ENCODE measurements at places on chromosomes 11 and 22.

GRCh38 chr22:49885281-49885680, 31.6 kb downstream of the ZBED4 start:
- no peak for DNase-seq

GRCh38 chr22:21972293-21972779, 10.3 kb downstream of the TOP3B start:
- no peak for DNase-seq

DNA sequence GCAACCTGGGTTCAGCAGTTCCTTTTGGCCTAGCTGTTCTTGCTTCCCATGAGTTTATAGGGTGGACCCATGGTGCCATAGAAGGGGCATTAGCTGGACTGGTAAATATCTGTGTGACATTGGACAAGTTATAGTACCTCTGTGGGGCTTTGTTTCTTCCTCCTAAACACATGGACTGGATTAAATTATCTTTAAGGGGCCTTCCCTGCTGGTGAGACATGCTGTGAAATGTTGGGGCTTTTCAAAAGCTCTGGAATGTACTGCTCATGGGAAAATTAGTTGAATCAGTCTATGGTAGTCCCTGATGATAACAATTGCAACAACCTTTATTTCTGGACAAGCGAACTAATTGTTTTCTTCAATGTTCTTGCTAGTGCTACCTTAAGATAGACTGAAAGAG, 276.2 kb downstream of the BLID start:
- DNase-seq, result no peak

GRCh38 chr22:21622011-21622918, 7.6 kb downstream of the YDJC start:
- no peak for DNase-seq

- DNase-seq, result no peak
Measured at GRCh38 chr11:10476927-10477689, 22.0 kb downstream of the AMPD3 start.

GRCh38 chr22:41819257-41819656, 13.6 kb upstream of the SREBF2 start:
- DNase-seq, result no peak

DNA sequence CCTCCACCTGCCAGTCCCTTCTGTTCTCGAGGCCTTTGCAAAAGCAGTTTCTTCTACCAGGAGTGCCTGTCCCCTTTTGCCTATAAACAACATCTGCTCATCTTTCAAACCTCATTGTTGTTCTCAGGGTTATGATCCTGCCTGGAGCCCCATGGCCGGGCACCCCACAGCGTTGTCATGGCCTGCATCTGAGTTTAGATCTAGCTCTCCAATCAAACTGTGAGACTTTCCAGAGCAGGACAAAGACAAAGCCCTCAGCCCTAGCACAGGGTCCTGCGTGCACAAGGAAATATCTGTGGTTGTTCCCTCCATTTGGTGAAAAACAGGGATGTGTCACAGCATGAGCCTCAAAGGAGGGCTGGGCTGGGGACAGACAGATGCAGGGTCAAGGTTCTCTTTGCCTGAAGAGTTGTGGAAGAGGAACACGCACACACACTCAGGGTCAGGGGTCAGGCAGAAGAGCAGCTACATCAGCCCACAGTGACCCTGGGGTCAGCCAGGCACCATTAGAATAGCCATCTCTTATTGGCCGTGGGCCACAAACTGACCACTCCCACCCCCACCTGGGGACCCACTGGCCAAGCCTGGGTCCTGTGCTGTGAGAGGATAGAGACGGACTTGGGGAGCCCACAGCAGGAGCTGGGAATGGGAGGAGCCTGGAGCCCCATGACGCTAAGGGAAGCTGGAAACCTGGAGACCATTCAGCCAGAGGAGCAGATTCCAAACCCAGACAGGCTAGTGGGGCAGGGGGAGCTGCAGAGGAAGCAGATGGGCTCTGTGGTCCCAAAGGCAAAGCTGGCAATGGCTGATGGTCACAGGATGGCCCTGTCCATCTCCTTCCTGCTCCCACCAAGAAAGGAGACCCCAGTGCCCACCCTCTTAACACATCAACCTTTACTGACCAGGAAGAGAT, 99.4 kb downstream of the PDE2A start:
- DNase-seq, result no peak

GRCh38 chr11:13415201-13415600, 47.8 kb downstream of the BTBD10 start:
- DNase-seq, result no peak

- DNase-seq, result no peak
Measured at GRCh38 chr11:61647529-61647928, 32.7 kb upstream of the DAGLA start.

DNA sequence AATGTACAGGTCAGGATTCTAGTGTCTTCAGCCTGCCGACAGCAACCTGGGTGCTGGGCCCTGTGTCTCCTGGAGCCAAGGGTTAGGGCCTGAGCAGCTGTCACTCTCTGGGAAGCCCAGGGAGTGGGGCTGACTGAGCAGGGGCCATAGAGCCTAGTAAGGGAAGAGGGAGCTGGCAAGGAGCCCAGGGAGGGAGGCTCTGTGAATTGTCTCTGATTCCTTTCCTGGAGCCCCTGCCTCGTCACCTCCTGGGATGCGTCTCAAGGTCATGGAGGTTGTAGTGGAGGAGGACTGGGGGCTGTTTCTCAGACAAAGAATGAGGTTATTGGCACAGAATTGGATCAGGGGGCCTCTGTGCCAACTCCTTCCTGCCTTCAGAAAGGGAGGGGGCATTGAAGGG, 11.8 kb downstream of the SOX10 start:
- no peak for DNase-seq

- no peak for DNase-seq
Measured at GRCh38 chr11:115199481-115200069, 304.6 kb downstream of the CADM1 start.

GRCh38 chr11:130047141-130047540, 22.6 kb upstream of the APLP2 start:
- no peak for DNase-seq

- no peak for DNase-seq
Measured at GRCh38 chr11:2788168-2789071, 88.6 kb upstream of the KCNQ1OT1 start.

GRCh38 chr22:35479985-35480550, 60.6 kb upstream of the RASD2 start:
- no peak for DNase-seq

- no peak for DNase-seq
Measured at GRCh38 chr11:64834723-64835615, 9.5 kb downstream of the CDC42BPG start.

- no peak for DNase-seq
Measured at GRCh38 chr11:117466966-117467365, 139.3 kb downstream of the CEP164 start.

- DNase-seq, result no peak
Measured at GRCh38 chr11:3205261-3206155, 13.1 kb downstream of the MRGPRG start.

GRCh38 chr11:73240190-73240781, 22.2 kb downstream of the P2RY2 start:
- DNase-seq, result no peak

GRCh38 chr11:8257003-8257664, 6.5 kb downstream of the LMO1 start:
- DNase-seq, result no peak

- DNase-seq, result no peak
Measured at GRCh38 chr11:28481616-28482480, 373.7 kb downstream of the METTL15 start.

- DNase-seq, result no peak
Measured at GRCh38 chr11:79083352-79083751, 357.5 kb downstream of the TENM4 start.

DNA sequence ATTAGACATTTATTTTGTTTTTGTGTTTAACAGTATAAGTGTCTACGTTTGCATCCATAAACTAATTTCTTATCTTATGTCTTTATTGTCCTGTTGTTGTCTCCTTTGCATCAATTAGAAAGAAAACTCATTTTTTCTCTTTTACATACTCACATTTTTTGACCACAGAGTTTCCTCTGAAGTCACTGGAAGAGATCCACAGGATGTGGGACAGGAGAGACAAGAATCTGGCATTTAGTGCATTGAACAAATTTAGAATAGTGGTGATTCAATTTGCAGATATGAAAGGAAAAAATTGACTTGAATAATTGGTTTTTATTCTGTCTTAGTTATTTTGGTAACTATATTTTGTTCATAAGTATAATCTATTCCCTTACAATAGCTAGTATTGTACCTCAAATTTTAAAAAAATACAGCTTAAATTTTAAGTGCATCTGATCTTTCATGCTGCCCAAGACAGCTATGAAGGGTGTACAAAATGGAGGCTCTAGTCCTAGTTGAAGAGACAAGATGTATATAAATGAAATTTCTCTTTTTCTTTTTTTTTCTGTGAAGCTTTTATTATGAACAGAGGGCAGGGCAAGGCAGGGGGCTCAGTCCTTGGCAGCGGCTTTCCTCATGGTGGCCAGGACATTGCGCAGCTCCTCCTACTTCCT, 24.4 kb downstream of the HORMAD2 start:
- DNase-seq, result no peak

DNA sequence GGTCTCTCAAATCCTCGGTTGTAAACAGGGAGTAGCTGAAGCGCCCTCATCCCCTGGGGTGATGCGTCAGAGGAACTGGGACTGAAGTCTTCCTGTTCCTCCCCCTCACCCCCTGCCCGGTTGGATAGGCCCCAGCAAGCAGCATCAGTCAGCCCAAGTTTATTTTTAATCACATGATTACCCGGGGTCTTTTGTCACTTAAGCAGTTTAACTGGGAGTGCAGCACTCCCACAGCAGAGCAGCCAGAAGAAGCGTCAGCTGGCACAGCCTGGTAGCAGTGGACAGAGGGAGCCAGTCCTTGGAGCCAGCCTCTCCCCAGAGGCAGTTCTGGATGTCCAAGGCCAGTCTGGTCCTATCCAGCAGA, 342.1 kb downstream of the CTTN start:
- no peak for DNase-seq

- no peak for DNase-seq
Measured at GRCh38 chr11:124278261-124278660, 22.1 kb downstream of the OR8G5 start.

DNA sequence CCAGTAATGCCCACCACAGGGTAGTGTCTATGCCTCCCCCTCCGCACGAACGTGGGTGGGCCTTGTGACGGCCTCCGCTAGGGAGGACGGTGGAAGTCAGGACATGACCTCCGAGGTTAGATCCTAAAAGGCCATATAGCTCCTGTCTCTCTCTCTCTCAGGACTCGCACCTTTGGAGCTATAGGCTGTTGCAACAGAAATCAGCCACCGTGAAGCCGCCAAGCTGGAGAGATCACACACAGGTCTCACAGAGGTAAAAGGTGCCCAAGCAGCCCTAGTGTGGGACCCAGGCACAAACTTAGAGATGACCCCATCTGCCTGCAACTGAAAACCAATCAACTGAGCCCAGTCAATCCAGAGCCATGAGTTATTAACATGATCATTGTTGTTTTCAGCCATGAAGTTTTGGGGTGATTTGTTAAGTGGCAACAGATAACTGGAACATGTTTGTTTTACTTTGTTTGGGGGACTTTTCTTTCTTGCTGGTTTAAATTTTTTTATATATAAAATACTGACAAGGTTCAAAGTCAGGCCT, 7.4 kb upstream of the NAP1L4 start:
- DNase-seq, result no peak

GRCh38 chr11:61682093-61682732, 2.0 kb downstream of the DAGLA start:
- DNase-seq, result no peak

DNA sequence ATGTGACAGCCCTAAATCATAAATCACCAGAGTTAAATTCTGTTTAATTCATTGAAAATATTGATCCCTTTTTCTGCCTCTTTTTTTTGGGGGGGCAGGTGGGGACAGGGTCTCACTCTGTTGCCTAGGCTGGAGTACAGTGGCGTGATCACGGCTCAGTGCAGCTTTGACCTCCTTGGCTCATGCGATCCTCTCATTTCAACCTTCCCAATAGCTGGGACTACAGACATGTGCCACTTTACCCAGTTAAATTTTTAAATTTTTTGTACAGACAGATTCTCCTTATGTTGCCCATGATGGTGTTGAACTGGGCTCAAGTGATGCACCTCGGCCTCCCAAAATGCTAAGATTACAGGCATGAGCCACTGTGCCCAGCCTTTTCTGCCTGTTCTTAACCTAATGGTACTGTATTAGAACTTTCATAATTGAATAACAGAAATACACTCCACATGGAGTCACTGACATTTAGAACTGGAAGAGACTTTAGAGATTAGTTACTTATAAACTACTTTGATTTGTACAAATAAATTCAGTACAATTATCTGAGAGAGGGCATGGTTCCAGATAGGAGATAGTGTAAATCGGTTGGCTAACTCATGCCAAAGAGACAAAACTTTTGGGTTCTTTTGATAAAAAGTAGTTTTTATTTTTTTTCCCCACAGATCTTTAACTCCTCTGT, 76.4 kb upstream of the PRODH start:
- no peak for DNase-seq

GRCh38 chr11:83206221-83206620, 12.7 kb downstream of the ANKRD42 start:
- DNase-seq, result no peak

GRCh38 chr11:120442031-120442430, 69.5 kb upstream of the GRIK4 start:
- DNase-seq, result no peak

GRCh38 chr22:39474351-39475111, 17.7 kb downstream of the MGAT3 start:
- DNase-seq, result no peak

All from stimulated activated CD8-positive, alpha-beta memory T cell treated with anti-CD3 and anti-CD28 coated beads, Interleukin-7, amount 100 ng/mL, for 48 hours (primary cell).